Hippocampal formation (tissue), 2 donors: ENCODE measurements at places on chromosomes 6 and 20.
A peak's percentile ranks its signal among the peaks of the same experiment; 100 is the strongest.

DNA sequence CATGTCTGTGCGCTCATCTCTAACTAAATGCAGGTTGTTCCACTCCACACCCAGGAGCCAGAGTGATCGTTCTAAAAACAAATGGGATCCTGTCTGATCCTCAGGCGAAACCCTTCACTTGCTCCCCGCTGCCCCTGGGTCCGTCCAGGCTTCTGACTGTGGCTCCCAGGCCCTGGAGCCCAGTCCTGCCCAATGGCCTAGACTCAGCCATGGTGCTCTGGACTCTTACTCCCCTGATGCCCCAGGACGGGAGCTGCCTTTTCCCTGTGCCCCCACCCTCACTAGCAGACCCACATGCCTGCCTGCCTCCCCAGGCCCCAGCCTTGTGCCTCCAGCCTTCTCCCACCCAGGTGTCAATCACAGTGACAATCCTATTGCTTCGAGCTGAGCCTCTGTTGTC, 256.7 kb downstream of the BMP7 start:
- DNase-seq: no peak

GRCh38 chr6:57182017-57182432, 9.9 kb downstream of the BAG2 start:
- DNase-seq: no peak

DNA sequence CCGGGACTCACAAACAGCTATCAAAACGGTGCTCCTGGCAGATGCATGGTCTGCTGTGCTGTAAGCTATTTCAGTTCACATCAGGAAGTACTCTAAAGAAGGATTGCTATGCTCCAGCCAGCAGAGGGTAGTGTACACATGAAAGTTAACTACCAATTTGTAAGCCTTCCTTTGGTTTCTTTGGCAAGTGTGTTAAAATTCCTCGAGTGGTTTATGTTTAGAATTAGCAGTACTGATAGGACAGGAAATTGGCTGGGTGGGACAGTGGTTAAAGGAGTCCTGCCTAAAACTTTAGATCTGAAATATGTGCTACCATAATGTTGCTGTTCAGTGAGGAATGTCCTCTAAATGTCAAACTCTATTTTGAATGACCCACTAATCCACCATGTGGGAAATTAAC, 47.4 kb downstream of the TRMT11 start:
- DNase-seq: no peak

GRCh38 chr6:30913721-30914075, 340 bp upstream of the VARS2 start:
- DNase-seq: no peak

DNA sequence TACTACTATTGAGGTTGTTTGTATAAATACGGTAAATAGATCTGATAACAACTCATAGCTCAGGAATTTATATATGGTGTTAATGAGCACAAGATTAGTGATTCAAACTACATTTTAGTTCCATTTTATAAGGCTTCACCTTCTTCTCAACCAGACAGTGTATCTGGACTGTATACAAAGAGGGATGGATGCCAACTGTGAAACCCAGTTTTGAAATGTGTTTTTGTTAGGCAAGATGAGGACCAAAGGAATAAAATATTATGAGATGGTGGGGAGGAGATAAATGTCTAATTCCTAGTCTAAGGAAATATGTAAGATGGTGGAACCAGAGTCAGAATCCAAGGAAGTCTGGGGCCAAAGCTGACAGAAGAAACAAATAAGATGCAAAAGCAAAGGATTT, 329.0 kb downstream of the GRIK2 start:
- no peak for DNase-seq

- no peak for DNase-seq
These were observed 213.6 kb upstream of the HTR1E start for GRCh38 chr6:86723729-86724128.

DNA sequence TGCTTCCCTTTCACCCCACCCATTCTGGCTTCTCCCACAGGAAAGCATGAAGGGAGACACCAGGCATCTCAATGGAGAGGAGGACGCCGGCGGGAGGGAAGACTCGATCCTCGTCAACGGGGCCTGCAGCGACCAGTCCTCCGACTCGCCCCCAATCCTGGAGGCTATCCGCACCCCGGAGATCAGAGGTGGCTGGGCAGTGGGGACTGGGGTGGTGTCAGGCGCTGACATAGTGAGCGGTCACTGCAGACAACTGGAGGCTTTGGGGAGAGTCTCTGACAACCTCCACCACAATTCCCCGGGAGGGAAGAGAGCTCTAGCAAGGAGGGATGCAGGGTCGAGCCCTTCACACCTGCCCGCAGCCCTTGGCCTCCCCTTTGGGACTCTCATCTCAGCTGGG, 18.1 kb downstream of the DNMT3B start:
- DNase-seq: no peak

- no peak for DNase-seq
These were observed 75.8 kb downstream of the LAMP5 start for GRCh38 chr20:9590189-9590588.

DNA sequence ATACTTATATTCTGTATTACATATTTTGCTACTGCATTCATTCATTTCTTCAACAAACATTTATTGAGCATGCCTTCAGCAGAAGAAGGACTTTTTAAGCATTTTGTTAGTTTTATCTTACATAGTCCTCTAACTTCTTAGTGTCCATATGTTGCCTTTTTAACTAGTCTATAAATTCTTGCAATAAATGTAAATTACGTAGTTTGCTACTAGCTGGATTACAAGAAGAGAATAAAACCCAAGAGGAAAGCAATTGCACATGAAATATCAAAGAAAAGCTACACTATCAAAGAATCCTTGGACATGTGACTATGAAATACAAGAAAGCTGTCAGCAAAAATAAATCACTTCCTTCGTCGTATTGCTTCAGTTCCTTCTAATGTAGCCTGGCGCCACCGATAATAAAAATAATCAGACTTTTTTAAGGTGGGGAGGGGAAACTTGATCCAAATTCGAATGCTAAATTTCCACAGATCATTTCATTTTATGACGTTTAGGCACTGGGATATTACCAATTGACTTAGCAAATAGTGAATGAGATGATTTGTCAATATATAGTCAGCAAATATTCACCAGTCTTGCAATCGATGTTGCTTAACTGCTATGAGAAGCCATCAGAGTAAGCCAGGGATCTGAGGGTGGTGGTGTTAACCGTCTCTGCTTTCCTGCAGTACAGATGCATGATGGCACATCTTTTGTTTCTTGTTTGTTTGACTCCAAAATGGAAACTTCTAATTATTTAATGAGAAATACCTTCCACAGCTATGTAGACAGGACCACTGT, 258.7 kb upstream of the EXOC2 start:
- DNase-seq: no peak

DNA sequence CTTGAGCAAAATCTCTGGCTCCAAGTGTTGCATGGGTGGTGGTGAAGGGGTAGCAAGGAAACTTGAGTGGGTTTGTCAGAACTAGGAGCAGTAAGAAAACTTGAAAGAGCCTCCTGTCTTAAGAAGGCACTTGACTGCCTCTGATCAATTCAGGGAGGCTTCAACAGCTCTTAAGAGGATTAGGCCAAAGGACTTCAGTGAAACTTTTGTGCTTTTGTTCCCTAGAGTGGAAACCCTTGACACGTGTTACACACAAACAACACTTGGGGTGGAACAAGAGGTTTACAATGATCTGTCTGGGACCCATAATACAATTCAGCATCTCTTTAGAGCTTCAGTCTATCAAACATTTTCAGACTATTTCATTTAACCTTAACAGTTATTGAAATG, 80.1 kb upstream of the ARMC2 start:
- DNase-seq: no peak

DNA sequence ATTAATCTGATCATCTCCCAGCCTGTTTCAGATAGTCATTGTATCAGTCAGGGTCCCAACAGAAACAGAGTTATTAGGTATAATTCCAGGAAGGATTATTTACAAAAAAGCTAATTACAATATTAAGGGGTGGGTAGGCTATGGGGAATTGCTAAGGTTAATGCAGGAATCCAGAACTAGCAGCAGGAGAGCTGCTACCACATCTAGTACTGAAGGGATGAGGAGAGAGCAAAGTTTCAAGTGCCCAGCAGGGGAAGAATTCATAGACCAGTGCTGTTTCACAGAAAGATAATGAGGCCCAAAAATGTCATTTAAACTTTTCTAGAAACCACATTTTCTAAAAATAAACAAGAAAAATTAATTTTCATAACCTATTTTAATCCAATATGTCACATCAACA, 284.2 kb downstream of the HACE1 start:
- no peak for DNase-seq

- DNase-seq: peak; percentile 55
These were observed 4.3 kb downstream of the MTCL3 start for GRCh38 chr6:127514773-127515227.

DNA sequence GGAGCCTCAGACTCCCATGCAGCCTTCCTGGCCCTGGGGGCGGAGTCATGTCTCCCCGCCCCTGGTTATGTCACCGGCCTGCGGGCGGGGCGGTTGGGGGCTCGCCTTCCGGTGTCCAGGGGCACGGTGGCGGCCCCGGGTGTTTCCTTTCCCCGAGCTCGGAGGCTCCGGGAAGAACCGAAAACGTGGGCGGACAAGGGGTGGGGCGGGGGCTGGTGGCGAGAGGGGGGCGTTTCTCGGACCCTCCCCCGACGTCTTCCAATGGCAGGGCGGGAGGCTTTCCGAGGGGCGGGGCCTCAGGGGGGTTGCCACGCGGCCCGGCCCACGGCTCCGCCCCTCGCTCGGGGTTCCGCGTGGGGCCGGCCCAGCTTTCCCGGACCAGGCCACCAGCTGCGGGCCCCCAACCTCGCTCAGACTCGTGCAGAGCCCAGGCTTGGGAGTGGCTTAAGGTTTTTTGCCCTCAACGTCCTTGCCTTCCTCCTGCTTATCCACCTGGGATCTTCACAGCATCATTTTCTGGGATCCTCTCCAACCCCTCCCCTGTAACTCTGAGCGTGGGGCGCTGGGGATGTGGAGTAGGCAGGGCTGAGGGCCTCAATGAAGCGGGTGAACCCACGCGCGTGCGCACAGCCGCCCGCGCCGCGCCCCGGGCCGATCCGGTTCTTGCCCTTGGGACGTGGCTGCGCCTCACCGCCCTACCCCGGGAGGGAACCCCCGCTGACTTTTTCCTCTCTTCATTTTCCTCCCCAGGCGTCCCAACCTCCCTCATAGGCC, 2.1 kb upstream of the NRN1 start:
- peak; percentile 66 for DNase-seq
